ENCODE measurements at places on chromosomes 7 and 10.

GRCh38 chr7:158498443-158499081 is 89.1 kb downstream of the PTPRN2 start:
- DNase-seq, result no peak

GRCh38 chr7:98254951-98255610 is 3.0 kb upstream of the TECPR1 start:
- no peak for DNase-seq

- no peak for DNase-seq
Measured at GRCh38 chr10:78634389-78634815, 434.4 kb upstream of the ZMIZ1 start.

- no peak for DNase-seq
Measured at GRCh38 chr10:26217396-26218086, 967 bp downstream of the GAD2 start.

GRCh38 chr10:55163388-55163979 is 362.5 kb upstream of the PCDH15 start:
- DNase-seq, result no peak

DNA sequence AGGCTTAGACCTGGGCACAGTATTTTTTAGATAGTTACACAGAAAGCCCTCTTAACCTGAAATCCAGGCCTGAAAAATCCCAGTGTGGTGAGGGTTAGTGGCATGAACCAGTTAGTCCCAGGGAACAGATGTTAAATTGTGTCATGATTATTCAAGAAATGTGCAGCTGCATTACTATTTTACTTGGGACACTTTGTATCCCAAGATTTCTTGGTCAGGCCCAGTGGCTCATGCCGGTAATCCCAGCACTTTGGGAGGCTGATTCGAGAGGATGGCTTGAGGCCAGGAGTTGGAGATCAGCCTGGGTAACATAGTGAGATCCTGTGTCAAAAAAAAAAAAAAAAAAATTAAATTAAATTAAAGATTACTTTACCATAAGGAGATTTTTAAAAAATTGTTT is 36.0 kb upstream of the OTUD1 start:
- DNase-seq, result no peak

- DNase-seq, result no peak
Measured at GRCh38 chr10:129689671-129690071, 222.6 kb downstream of the MGMT start.

DNA sequence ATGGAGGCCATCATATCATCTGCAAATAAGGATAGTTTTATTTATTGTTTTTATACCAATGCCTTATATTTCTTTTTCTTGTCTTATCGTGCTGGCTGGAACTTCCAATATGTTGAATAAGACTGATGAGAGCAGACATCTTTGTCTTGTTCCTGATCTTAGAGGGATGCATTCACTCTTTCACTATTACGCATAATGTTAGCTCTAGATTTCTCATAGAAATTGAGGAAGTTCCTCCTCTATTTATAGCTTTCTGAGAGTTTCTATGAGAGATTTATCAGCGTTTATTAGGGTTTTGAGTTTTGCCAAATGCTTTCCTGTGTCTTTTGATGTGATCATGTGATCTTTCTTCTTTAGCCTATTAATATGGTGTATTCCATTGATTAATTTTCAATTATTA is 49.3 kb downstream of the COL28A1 start:
- no peak for DNase-seq

DNA sequence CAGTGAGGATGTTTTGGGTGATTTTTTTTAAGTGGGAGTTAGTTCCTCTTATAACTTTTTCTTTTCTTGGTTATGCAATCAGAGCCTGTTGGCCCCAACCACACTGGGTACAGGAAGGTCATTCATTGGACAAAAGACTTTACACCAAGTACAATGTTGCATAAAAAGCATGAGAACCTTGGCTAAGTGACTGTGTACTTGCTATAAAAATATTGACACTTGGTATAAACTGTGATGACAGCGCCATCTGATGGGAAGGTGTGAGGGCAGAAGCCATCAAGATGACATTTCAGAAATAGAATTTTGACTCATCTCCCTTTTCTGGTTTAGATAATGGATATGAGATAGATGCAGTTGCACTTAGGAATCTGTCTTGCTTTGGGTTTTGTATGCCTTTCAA is 126.4 kb upstream of the CCDC6 start:
- no peak for DNase-seq

DNA sequence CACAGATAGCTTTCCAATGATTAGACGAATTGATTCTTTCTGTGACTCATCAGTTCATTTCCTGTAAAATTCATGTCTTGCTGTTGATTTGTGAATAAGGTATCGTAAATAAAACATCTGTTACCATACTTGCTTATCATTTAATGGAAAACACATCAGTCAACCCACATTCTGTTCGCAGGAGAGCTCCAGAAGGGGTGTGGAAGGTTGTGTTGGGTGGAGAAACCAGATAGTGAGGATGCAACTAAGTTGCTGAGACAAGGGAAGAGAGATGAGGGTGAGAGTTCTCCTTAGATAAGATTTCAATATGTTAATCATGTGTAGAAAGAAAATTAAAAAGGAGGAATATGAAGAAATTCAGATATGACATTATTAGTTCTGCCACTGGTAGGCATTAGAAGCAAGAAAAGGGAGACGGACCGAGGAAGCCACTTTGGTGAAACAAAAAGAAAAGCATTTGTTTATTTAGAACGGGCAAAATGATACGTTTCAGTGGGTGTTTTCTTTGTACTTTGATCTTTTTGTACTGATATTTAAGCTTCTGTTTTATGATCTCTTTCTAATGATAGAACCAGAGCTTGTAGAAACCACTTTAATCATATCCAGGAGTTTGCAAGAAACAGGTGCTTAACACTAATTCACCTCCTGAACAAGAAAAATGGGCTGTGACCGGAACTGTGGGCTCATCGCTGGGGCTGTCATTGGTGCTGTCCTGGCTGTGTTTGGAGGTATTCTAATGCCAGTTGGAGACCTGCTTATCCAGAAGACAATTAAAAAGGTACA is 7.8 kb downstream of the CD36 start:
- DNase-seq, result no peak

DNA sequence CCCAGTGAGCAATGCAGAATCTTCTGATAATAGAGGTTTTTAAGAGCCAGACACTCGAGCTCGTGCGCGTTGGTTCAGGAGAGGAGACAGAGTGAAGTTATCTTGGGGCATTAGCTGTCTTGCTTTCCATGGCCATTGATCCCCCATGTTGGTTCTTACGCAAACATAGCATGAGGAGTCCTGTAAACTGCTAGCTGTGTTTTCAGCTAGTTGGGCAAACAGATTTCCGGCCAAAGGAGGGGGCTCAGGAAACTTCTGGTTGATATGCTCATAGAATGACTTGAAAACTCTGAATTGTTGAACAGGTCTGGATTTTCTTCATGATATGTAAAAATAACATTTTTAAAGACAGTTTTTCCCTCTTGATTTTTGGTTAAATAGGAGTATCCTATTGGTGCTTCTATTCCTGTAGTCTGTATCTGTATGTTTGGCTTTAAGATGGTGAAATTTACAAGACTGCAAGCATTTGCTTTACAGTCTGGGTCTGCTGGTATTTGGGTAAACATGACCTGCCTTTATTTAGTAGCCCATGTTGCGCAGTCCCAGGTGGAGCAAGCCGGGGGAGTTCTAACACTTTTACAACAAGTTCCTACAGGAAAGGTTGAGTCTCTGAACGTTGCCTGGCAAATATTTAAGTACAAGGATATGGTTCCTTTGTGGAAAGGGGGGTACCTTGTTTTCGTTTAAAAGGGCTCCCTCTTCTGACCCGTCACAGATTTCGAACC is 218.4 kb upstream of the KCND2 start:
- DNase-seq, result no peak

DNA sequence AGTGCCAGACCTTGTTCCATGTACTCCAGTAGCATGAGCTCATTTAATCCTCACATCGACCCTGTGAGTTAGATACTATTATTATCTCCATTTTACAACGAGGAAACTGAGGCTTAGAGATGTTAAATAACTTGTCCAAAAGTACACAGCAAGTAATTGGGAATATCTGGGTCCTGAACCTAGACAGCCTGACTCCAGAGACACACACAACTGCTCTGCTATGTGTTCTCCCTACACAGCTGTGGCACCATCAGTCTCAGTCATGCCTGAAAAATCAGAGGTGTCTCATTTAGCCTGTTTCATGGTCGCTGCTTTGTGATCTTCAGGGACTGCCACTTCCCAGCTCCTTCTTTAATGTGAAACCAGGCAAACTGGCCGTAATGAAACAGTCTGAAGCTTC is 56.5 kb downstream of the COL1A2 start:
- no peak for DNase-seq
